ENCODE measurements at places on chromosomes 3 and 15.

- no peak for DNase-seq
Observed at GRCh38 chr3:100696161-100696560, 13.1 kb upstream of the TFG start.

- no peak for DNase-seq
Observed at GRCh38 chr15:47720555-47720954, 3.2 kb downstream of the SEMA6D start.

- no peak for DNase-seq
Observed at GRCh38 chr3:51955893-51956770, 951 bp downstream of the GPR62 start.

GRCh38 chr15:22831473-22831872 lies 7.0 kb upstream of the NIPA2 start:
- no peak for DNase-seq

GRCh38 chr3:9897408-9898372 lies 5.0 kb upstream of the IL17RE start:
- no peak for DNase-seq

DNA sequence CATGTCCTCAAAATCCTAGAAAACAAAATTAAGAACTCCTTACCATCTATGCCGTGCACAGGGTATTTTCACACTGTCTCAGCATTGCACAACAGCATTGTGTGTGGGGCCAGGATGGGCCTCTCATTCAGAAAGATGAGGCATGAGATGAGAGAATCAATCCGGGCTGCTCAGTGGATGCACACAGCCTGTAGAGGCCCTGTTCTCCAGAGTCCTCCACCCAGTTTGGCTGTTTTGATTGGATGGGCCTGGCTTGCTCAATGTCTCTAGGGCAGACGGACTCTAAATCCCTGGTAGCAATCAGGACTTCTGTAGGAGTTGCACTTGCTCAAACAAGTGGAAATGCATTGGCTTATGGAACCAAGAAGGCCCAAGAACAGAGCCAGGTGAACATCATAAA lies 20.2 kb upstream of the CPNE9 start:
- DNase-seq, result no peak

DNA sequence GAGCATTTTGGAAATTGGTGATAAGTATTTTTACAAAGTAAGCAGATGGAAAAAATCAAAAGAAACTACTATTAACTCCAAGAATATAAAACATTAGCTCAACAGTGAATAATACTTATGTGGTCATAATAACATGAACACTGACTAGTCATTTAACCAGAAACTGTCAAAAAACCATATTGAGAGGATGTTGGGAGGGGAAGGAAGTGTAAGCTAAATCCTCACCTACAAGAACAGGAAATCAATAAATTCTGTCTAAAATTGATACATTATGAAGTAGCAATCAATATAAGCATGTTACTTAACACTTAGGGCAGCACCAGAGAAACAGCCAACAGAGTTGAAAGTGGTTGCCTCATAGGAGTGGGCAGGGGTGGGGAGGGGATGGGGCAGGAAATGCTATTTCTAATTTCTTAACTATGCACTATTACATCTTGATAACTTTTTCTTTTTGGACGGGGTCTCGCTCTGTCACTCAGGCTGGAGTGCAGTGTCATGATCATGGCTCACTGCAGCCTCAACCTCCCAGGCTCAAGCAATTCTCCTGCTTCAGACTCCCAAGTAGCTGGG lies 41.7 kb downstream of the CCR3 start:
- DNase-seq, result no peak

GRCh38 chr15:72770673-72771328 lies 12.8 kb downstream of the ADPGK start:
- DNase-seq, result no peak

- DNase-seq, result no peak
Observed at GRCh38 chr15:77839456-77839855, 206.7 kb upstream of the LINGO1 start.

DNA sequence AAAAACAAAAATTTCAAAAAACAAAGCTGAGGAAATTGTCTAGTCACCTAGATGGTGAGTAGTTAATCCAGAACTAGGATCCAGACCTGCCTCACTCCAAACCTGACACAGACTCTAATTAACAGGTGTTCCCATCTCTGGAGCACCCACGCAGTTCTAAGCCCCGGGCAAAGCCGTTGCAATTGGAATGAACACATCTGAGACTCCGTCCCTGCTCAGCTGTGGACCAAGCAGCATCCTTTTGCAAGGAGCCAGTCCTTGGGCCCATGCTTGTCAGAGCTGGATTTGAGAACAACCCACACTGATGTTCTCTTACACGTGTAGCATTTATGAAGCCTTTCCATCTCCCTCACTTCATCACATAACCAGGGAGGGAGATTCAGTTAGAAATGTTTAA lies 54.8 kb downstream of the LMCD1 start:
- DNase-seq, result no peak

DNA sequence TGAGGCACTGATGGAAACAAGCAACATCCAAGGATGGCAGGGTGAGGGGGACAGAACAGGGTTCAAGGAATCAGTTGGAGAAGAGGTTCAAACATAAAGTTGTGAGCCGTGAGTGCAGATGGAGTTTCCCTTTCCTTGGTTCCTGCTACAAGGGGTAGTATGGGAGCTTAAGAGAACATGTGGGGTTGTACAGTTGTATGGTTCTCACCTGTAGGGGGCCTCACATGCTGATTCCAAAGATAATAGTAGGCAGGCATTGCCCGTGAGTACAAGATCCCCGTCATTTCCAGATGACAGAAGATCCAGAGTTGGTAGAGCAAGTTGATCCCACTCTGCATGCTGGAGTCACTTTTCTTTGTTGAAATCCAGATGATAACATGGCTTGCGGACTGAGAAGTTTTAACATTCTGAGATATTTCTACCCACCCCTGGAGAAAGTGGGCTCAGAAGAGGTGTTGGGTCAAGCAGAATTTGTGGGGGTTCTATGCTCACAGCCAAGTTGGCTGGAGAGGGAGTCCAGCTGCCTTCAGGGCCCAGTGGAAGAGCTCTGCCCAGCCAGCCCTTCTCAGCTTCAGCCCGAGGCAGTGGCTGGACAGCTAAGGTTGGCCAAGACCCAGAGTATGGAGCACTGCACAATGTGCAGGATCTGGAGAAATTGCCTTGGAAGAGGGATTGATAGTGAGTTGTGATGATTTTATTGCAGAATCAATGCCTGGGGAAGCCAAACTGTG lies 141.8 kb downstream of the THSD4 start:
- DNase-seq, result no peak

DNA sequence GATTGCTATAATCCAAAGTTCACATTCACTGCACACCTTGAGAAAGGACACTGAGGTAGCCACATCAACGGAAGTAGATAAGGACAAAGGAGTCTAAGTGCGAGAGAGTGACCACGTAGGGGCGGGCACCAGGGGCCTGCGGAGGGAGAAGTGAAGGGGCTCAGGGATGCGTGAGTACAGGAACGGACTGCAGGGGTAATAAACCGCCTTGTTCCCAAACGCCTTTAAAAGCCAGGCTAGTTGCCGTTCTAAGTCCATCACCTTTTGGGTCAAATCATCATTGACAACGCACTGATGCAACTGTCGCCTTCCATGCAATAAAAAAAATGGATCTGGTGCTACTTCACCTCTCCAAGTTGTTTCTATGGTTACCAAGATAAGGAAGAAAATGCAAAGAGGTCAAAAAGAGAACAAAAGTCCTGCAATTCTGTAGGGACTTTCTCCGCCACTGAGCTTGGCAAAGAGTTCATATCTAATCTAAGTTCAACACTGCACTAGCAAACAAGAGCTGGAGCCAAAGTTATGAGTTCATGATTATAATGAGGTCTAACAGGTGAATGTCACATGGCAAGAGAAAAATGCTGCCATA lies 32.6 kb upstream of the ATP11B start:
- no peak for DNase-seq

GRCh38 chr3:157204431-157204830 lies 44.5 kb upstream of the CCNL1 start:
- peak; percentile 5 for DNase-seq

DNA sequence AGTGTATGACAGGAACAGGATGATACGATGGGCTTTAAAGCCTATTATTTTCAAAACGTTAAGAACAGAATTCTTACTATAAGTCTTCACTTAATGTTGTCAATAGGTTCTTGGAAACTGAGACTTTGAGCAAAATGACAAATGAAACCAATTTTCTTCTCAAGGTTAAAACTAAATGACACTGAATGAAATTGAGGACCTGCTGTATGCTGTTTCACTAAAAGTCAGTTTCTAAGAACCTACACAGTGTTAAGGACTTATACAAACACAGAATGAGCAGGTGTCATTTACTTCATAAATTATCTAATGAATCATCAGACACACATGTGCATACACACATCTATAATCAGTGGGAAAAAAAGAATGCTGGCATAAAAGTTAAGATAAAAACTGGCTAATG lies 106.9 kb downstream of the RFTN1 start:
- no peak for DNase-seq

GRCh38 chr3:32106929-32107362 lies 526 bp downstream of the GPD1L start:
- DNase-seq, result no peak

- peak; percentile 56 for DNase-seq
Observed at GRCh38 chr3:47381317-47382157, 716 bp downstream of the PTPN23 start.

DNA sequence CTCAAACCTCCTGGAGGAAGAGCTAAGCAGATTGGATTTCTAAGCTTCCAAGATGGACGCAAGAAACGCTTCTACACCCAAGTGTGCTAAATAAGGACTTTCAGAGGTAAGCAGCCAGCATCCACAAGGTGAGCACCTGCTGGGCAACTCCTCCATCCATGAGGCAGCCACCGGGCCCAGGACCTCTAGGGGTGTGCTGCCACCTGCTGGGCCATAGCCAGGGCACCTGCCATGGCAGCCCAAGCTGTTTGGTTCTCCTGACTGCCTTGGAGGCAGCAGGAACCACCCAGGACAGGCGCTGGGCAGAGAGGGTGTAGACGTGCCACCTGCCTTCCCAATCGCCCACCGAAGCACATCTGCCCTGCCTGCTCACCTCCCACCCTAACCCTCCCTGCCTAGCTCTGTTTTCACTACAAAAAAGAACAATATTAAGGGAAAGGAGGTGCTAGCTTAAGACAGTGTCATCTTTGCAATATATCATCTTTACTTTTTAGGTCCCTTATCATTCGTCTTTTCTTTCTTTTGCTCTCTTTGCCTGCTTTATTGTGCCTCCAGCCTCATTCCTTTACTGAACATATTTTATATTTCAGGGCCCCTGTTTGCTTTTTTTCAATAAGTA lies 12.9 kb downstream of the C15orf62 start:
- DNase-seq, result no peak

GRCh38 chr15:97168704-97169475 lies 791.6 kb upstream of the ARRDC4 start:
- peak; percentile 2 for DNase-seq

GRCh38 chr3:17469520-17469919 lies 272.9 kb downstream of the TBC1D5 start:
- no peak for DNase-seq

DNA sequence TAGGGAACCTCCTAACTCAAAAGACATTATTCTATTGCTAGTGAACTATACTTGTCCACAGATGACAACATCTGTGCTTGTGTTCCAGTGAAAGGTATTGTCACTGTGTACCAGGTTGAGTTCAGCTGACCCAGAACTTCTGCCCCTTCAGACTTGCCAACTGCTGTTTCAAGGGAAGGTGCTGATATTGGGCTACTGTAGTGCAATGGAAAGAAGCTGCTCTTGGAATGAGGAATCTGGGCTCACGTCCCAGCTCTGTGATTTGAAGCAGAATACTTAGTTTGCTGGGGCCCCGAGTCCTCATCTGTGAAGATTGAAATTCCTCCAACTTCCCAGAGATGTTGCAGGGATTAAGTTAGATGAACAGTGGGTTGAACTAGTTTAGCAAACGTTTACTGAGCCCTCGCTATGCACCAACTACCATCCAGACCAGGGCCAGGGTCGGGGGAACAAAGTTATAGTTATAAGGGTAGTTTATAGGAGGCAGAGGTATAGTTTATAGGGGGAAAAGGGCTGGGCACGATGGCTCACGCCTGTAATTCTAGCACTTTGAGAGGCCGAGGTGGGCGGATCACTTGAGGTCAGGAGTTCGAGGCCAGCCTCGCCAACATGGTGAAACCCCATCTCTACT lies 15.9 kb upstream of the UMPS start:
- DNase-seq, result no peak

GRCh38 chr3:51813539-51813938 lies 34.5 kb upstream of the IQCF6 start:
- no peak for DNase-seq

GRCh38 chr3:123298903-123299302 lies 97.2 kb downstream of the SEC22A start:
- DNase-seq, result no peak

DNA sequence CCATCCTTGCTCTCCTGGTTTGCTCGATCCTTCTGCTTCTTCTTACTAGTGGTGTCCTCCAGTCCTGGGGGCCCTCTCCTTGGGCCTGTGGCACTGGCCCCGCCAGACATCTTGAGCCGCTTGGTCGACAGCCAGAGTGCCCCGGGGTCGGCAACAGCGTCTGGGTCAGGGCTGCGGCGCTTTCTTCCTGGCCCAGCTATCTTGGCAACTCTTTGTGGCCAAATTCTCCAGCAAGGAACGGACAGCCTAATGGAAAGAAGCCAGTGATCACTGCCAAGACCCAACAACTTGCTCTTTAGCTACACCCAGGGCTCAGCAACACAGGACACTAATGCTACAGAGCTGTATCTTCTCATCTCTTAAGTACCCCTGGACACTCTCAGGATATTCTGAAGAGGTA lies 1.6 kb downstream of the USP19 start:
- DNase-seq, result no peak
